Nasal cavity respiratory epithelium epithelial cell of viscerocranial mucosa (primary cell): ENCODE measurements at places on chromosomes 2 and 18. TPM values are rescaled to one million over a fixed set of nuclear protein-coding genes. Genes with fewer than 3 reads are reported as not detected.

Gene TXNDC2
- total RNA-seq, result under 0.01 TPM in 1 of 2 replicates, not detected in the other

Gene MAPK4
- total RNA-seq, result under 0.01 and 0.07 TPM in 2 replicates

Gene ALLC
- not detected in 2 replicates for total RNA-seq

Gene TUBA4B
- not detected in 2 replicates for total RNA-seq

Gene SKOR2
- not detected in 2 replicates for total RNA-seq

Gene SERPINB7
- total RNA-seq, result 32.6 and 116 TPM in 2 replicates
